Right ventricle myocardium inferior (tissue), 1 donor: ENCODE measurements at places on chromosomes 7 and 10. TPM values are rescaled to one million over a fixed set of nuclear protein-coding genes. Genes with fewer than 3 reads are reported as not detected.

- peak; percentile 79 for DNase-seq
Measured at GRCh38 chr10:80132299-80133139, at the start of gene PLAC9. PLAC9 (plus strand) TSS chr10:80132730; CDS start chr10:80132763, 33 bp downstream.

GRCh38 chr10:63237396-63237795 lies 104.3 kb downstream of the NRBF2 start:
- no peak for DNase-seq

SLC39A12 gene
- total RNA-seq = not detected

PDZD7 gene
- 0.22 TPM for total RNA-seq

DNA sequence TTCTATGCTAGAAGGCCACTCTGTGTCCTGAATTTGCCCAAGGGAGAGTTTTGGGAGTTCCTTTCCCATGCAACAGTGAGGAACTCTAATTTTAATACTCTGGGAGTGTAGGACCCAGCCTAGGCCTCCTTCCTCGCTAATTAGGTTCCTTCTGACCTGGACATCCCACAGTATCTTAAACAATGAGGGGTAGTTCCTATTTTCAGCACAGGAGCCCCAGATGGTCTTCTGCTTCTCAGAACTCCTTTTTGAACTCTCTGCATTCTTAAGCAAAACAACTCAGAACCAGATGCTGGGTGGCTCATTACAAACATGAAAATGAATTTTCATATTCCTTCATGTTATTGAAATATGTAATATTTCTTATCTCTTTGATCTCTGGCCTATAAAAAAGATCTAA lies 116.9 kb downstream of the LRMDA start:
- DNase-seq = no peak

- DNase-seq = peak; percentile 87
Measured at GRCh38 chr10:33334805-33335550, 511 bp upstream of the NRP1 start.

GPC2 gene
- 0.32 TPM for total RNA-seq

DNA sequence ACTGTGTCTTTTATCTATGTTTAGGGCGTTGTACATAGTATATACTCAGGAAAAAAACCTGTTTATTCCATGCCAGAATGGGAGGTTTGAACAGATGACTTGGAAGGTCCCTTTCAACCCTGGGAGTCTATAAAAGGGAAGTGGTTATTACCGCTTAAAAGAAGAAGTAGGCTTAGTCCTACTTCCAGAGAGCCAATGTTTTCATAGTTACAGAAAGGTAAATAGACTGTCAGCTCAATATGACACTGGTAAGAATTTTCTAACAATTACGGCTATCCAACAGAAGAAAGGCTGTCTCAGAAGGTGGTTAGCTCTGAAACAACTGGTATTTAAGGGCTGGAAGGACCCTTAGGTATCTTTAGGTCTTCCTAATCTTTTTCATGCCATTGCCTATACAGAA lies 1.1 kb upstream of the TFAM start:
- DNase-seq = no peak

GRM3 gene
- total RNA-seq = not detected

GRCh38 chr7:134905375-134905774 lies 80.9 kb upstream of the AGBL3 start:
- peak; percentile 30 for DNase-seq

GRCh38 chr7:2384354-2385243 lies 18.8 kb upstream of the CHST12 start:
- no peak for DNase-seq

- no peak for DNase-seq
Measured at GRCh38 chr7:105044449-105045070, 30.6 kb downstream of the KMT2E start.

DNA sequence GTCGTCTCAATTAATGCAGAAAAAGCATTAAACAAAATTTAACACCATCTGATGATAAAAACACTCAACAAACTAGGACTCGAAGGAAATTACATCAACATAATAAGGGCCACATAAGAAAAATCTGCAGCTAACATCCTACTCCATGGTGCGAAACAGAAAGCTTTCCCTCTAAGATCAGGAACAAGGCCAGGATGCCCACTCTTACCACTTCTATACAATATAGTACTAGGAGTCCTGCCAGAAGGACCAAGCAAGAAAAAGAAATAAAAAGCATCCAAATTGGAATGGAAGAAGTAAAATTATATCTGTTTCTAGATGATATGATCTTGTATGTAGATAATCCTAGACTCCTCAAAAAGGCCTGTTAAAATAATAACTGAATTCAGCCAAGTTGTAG lies 143.8 kb upstream of the GPR22 start:
- DNase-seq = no peak

DNA sequence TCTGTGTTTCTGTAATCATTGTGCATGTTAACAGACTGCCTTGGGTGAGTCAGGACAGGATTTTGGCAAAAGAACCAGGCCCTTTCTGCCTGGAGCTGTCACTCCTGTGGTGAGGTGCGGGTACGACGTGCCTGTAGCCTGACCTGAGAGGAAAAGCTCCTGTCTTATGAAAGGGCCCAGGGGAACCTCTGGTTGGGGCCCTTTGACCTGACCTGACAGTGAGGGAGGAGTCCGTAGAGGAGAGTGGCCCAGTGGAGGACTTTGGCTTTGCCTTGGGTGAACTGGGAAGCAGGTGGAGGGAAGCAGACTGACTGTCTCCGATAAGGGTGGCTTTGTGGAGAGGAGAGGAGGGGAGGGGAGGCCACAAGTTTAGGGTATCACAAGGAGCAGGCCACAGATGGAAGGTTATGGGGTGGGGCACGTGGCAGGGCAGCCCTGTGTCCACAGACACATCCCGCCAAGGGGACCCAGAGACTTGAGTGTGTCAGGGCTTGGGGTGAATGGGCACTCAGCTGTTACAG lies 6.9 kb downstream of the PFKP start:
- DNase-seq = no peak

DNA sequence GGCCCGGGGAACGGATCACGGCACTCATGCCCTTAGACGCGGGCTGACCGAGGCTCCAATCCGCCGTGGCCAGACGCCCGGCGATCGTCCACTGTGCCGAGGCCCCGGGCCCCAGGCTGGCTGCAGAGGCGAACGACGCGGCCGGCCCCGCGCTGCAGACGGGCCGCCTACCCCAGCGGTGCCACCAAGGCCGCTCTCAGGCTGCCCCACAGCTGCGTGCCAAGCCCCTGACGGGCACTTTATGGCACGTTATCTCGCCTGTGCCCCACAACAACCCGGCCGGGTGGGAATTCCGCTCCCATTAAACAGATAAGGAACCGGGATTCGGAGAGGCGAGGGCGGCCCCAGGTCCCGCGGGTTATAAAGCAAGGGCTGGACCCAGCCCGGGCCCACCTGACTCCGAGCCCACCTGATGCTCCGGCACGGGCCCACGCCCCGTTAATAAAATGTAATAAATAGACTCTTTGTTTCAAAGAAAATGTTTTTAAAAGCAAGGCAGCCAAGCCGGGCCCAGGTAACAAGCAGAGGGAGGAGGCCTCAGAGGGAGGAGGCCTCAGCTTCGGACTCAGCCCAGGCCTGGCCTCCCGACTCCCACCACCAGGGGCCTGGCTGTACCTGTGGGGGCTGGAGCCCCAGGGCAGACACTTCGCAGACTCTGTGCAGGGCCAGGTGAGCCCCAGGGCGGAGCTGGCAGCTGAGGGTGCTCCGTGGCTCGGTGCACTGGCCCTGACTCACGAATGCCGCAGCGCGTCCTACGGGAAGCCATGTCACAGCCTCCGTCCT lies 79.7 kb downstream of the FOXL3 start:
- peak; percentile 49 for DNase-seq

GRCh38 chr10:20094226-20094976 lies 278.2 kb downstream of the PLXDC2 start:
- no peak for DNase-seq

HOXA4 gene
- total RNA-seq = 0.14 TPM

DNA sequence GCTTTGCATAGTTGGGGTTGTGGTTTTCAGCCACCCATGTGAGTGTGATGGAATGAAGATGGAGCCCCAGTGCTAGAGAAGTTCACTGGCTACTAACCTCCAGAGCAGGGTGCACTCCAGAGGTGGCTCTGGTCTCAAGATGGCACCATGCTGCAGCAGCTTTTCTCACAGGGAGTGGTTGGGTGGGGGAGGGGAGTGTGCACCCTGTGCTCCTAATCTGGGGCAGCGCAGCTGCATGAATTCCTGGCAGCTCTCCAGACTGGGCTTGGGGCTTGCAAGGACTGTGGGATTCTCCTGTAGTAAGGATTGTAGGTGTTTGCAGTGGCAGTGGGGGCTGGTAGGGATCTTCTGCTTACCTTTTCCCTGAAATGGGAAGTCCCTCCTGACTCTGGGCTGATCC lies 23.7 kb downstream of the PHTF2 start:
- no peak for DNase-seq

WIPF3 gene
- total RNA-seq = 5.5 TPM
